ENCODE measurements at places on chromosomes 4 and X. TPM values are rescaled to one million over a fixed set of nuclear protein-coding genes. Genes with fewer than 3 reads are reported as not detected.

DNA sequence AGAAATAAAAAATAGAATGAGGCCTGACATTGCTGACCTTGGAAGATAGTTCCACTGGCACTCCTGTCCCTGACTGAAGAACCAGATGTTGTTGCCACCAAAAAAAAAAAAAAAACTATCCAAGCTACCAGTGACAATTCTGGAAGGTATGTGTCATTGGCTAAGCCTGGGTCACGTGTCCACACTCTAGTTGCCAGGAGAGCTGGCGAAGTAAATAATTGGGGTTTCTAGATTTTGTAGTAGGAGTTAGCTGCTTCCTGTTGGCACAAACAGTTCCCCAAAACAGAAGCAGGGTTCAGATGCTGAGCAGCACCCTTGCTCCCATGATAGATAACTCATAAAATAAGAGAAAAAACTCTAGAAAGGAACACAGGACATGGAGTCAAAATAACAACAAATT is 20.5 kb downstream of the MND1 start:
- peak; percentile 40 for DNase-seq

XPNPEP2 gene
- 0.27 TPM for total RNA-seq

DNA sequence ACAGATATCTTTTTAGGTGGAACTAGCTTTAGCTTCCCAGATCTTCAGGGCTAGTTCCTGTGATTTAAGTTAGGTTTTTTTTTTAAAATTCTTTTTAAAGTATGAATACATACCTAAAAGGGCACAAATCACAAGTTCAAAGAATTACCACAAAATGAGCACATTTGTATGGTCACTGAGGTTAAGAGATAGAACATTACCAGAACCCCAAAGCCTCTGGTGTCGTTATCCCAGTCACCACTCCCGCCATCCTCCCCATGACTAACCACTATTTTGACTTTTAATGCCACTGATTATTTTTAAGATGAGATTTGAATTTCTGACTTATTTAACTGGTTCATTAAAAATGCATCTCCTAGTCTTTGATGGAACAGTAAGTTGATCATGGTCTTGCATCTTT is 5.4 kb downstream of the PGK1 start:
- DNase-seq: no peak

PTCHD1 gene
- total RNA-seq: under 0.01 TPM

NLGN4X gene
- total RNA-seq: under 0.01 TPM

DNA sequence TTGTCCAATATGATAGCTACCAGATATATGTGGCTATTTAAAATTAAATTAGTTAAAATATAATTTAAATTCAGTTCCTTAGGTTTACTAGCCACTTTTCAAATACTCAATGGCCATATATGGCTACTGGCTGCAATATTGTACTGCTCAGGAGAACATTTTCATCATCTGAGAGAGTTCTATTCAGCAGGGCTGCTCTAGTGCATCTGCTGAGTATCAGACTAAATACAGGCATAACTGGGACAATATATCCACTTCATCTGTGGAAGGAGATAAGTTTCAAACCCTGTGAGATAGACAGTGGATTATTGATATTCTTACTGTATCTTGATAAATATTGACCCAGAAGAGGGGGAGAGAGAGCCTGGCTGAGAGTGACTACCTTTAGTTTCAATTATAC is 240.1 kb upstream of the ANKRD50 start:
- DNase-seq: no peak

- no peak for DNase-seq
These were observed 34.0 kb upstream of the RNF128 start for GRCh38 chrX:106692425-106693065.

DNA sequence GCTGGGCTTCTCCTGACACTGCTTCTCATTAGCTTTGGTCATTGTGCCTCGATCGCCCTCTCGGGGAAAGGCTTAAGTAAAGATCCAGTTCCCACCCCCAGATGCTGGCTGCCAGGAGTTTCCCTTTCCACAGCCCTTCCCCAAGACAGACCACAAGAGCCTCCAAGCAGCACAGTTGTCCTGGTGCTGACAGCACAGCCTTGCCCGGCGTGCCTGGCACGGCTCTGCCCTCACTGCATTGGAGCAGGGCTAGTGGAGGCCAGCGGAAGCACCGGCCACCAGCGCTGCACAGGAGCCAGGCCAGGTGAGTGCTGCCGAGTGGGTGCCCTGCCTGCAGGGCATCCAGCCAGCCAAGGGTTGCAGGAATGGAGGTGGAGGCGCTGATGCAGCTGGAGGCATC is 9.7 kb upstream of the MSANTD1 start:
- no peak for DNase-seq

GRCh38 chr4:107034996-107035818 is 906 bp downstream of the DKK2 start:
- no peak for DNase-seq

DNA sequence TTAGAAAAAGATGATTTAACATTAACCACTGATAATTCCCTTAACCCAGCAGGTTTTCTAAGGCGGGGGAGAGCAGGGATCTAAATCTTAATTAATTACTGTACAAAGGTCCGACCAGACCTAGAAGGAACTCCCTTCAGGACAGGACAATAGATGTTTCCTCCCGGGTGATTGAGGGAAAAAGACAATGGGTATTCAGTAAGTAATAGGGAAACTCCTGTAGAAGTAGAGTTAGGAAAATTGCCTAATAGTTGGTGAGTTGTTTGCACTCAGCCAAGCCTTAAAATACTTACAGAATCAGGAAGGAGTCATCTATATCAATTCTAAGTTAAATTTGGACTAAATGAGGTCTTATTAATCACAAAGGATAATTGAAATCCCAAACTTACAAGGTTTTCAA is 5.8 kb upstream of the SRD5A3 start:
- DNase-seq: no peak

MCUB gene
- total RNA-seq: 50.6 TPM

- no peak for DNase-seq
These were observed 1.0 kb upstream of the AASDH start for GRCh38 chr4:56388306-56388705.

Data from hematopoietic multipotent progenitor cell (in vitro differentiated cells).